C1 segment of cervical spinal cord (tissue), 14 donors: ENCODE measurements at places on chromosomes 5 and 9.

- DNase-seq, result no peak
Observed at GRCh38 chr5:128637031-128637430, 99.0 kb upstream of the FBN2 start.

DNA sequence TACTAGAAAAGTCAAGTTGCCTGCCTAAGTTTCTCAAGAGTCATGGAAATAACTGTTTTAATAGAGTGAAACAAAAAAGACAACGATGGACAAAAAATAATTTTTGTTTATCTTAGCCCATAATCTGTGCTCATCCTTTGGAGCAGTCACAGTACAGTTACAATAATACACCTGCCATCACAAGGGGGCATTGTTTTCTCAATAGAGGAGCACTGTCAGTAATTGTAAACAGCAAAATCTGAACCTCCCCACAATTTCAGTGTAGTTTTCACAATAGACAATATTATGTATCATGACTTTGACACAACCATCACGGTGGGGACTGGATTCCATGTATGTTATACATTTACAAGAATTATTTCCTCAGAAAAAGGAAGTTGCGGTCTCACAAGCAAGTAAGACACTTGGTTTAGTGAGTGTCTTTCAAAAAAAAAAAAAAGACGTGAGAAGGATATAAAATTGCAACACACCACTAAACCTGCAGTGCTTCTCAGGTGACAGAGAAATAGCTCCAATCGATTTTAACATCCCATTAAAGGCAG is 586.3 kb downstream of the PTPRD start:
- no peak for DNase-seq

DNA sequence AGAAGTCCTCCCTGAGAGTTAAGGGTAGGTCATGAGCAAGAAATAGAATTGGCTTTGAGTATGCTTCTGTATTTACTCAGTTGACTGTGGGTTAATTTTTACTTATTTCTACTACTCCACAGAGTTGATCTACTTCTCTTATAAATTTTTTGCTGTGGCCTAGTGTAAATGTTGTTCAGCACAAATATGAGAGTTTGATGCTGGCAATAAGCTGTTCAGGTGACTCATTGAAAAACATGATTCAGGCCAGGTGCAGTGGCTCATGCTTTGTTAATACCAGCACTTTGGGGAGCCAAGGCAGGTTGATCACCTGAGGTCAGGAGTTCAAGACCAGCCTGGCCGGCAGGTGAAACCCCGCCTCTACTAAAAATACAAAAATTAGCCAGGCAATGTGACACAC is 4.5 kb upstream of the CDK7 start:
- DNase-seq, result no peak

DNA sequence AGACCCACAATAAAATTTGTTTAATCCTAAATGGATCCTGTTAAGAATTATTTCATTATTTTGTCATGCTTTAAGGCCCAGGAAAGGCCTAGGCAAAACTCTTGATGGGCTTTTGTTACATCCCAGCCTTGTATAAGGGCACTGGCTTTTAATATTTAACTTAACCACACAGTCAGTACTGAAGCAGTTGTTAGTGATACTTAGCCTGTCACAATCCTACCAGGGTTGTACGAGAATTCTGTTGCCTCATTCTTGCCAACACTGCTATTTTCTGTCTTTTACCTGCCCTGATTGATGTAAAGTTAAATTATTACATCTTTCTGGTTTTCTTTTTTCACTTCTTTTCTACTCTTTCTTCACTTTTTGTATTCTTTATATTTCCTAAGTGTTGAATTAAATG is 10.9 kb downstream of the ZNF169 start:
- DNase-seq, result no peak

DNA sequence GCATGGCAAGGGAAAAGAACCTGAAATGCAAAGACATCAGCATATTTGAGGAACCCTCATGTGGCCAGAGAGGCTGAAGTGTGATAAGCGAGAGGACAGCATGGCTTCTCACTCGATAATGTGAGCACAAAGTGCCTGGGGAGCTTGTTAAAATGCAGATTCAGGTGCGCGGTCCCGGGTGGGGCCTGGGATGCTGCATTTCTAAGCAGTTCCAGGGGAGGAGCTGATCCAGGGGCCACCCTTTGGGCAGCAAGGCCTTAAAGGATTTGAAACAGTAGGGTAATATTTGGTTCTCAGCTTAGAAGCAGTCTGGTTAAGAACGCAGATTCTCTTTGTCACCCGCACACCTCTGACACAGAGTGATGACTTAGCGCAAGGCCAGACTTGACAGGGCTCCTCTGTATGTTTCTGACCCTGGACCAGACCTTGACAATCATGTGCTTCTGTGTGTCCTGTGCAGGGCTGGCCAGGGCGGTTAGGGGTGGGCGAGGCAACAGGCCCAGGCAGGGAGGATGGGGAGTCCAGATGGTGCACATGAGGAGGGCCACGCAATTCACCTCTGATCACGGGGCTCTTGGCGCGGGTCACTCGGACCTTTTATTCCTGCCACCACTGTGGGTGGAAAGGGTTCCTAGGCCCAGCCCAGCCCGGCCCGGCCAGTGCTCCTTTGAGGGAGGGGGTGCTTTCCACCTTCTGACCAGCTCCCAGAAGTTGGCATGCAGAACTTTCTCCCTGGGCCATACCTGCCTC is 62.8 kb upstream of the TBC1D2 start:
- no peak for DNase-seq

DNA sequence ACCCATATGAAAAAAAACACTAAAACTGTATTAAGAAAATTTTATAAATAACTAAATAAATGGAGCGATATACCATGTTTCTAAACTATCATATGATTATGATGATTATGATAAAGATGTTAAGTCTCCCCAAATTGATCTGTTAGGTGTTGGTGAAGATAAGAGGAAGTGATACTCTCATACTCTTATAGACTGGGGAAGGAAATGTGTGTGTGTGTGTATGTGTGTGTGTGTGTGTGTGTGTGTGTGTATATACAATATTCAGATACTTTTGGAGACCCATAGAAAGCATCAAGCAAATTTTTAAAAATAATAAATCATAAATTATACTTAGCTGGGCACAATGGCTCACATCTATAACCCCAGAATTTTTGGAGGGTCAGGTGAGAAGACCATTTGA is 62.9 kb downstream of the TMEM232 start:
- no peak for DNase-seq

GRCh38 chr5:124179819-124180218 is 566.6 kb downstream of the ZNF608 start:
- DNase-seq, result no peak

DNA sequence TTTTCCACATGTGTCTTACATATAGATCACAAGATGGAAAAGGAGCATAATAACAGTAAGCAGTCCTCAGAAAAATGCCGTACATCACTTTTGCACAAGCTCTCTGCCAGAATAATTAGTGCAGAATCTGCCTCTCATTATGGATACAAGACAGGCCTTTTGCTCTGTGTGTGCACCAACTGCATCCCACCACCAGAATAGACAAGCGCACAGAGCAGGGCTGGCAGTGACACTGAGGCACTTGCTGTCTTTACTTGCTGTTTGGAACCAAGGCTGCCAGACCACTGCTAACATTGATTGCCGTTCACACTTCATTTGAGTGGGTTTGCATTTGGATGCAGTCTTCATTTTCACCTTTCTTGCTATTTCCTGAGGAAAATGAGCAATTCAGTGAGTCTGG is 741.3 kb downstream of the TLE1 start:
- no peak for DNase-seq

DNA sequence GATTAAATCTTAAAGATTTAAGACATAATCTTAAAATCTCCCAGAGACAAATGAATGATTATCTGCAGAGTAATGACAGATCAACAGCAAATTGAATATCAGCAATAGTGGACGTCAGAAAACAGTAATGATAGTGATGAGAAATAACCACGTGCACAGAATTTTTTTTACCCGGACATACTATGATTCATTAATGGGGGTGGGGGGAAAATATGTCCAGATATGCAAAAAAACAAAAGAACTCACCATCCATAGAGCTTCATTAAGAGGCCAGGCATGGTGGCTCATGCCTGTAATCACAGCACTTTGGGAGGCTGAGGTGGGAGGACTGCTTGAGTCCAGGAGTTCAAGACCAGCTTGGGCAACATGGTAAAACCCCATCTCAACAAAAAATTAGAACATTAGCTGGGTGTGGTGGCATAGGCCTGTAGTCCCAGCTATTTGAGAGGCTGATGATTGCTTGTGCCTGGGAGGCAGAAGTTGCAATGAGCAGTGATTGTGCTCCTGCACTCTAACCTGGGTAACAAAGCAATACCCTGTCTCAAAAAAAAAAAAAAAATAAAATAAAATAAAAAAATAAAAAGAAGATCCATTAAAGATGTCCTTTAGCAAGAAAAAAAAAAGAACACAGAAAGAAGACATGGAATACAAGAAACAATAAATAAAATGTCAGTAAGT is 30.9 kb upstream of the SHOC1 start:
- no peak for DNase-seq

GRCh38 chr5:104353371-104353770 is 790.8 kb upstream of the NUDT12 start:
- DNase-seq, result no peak

- no peak for DNase-seq
Observed at GRCh38 chr9:114311571-114312512, 11.1 kb upstream of the ORM1 start.

DNA sequence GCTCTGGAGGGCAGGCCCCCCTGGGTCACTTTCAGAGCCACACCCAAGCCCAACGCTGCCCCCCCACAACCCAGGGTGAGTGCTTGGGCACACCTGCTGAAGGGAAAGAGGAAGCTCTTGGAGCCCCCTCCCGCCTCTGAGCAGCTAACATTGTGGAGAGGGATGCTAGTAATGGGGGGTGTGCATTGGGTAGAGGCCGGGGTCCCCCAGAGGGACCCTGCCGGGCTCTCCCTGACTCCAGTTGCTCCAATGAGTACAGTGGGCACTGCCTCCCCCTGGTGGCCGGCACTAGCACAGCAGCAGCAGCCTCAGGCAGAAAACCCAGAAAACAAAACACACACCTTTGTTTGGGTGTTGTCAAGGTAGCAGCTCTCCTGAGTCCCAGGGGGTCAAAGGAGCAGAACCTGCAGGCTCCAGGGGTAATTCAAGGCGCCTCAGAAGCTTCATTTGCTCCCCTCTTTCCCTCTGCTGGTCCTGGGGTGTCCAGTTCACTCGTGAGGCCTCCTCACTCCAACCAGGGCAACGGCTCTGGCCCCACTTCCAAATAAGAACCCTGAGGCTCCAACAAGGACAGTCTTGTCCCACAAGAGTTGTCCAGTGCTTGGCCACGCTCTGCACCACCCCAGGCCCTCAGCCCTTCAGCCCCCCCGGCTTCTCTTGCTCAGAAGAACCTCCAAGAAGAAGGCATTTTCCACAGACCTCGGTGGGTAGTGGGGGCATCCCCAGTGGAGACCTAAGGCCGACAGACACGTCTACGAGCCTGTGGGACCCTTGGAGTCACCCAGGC is 16.1 kb downstream of the GBGT1 start:
- peak; percentile 67 for DNase-seq

DNA sequence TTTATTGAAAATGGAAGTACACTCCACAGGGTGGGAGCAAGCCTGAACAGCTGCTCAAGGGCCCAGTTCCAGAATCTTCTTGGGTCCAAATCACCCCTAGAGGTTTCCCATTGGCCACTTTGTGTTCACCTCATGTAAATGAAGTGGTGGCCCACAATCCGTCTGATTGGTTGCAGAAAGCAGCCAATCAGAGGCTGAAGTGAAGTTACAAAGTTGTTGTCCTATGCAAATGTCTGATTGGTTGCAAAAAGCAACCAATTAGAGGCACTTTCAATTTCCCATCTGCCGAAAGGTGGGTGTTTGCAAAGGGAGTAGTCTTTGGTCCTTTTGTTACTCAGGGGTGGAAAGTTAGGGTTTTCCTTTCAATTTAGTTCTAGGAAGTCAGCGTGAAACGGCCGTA is 8.8 kb downstream of the TMEM171 start:
- no peak for DNase-seq

GRCh38 chr5:68287976-68288706 is 72.6 kb downstream of the PIK3R1 start:
- peak; percentile 86 for DNase-seq

DNA sequence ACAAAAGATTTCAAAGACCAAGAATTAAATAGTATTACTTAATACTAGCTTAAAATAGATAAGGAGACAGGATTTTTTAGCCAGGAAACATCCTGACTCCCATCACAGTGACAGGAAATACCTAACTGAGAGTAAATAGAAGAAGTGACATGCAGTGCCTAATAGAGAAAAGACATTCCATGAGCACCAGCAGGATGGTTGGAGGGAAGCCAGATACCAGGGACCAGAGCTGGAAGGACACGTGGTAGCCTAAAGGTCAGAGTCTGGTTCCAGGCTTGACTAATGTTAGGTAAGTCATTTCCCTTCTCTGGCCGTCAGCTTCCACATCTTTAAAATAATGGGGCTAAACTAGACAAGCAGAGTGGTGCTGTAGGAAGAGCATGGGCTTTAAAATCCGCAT is 41.6 kb downstream of the CDK5RAP2 start:
- no peak for DNase-seq

DNA sequence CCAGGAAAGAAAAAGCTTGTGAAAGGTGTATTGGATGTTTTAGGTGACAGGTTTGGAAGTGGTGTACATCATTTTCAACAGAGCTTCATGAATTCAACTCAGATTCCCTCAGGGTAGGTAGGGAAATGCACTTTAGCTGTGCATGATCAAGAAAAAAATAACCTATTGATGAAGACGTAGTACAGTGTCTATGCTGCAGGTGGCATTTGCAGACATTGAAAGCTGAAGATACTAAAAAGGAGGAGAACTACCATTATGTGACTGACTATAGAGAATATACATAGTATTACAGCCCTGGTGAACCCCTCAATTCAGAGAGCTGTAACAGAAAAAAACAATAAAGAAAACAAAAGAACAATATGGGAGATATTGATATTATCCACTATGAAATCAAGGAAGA is 2344.7 kb upstream of the ACO1 start:
- no peak for DNase-seq

GRCh38 chr5:102845041-102845440 is 89.9 kb downstream of the PAM start:
- DNase-seq, result no peak

GRCh38 chr9:77514886-77515711 is 133.0 kb downstream of the GNA14 start:
- DNase-seq, result no peak

DNA sequence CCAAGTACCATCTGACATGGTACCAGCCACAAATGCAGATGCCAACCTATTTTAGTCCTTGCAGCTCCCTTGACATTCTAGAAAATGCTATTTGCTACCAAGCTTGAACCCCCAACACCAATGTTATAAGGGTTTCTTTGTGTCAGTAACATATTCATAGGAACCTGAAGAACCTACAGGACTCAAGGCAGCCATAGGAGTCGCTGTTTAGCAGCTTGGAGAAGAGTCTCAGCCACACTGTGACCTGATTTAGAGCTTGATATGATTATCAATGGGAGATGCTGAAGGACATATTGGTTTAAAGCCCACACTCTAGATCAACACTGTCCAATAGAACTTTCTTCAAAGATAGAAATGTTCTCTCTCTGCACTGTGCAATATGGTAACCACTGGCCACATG is 6.4 kb upstream of the ZFR start:
- no peak for DNase-seq
